ENCODE measurements at places on chromosomes 5 and 9.

DNA sequence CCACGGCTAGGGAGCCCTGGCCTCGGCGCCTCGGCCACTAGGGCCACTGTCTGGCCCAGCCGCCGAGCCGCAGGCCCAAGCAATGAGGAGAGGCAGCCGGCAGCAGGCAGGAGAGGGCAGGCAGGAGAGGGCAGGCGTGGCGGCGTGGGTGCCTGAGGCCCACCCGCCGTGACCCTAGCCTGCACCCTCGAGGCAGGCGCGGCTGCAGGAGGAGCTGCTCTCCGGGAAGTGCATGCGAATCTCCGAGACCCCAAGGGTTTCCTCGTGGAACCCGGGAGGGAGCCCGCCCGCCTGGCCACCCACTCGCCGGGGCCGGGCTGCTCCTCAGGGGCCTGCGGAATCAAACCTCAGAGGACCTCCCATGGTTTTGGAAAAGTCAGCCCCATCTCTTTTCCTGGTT is 9.3 kb downstream of the GRIN1 start:
- DNase-seq, result no peak

GRCh38 chr5:9818340-9818845 is 188.2 kb upstream of the TAS2R1 start:
- no peak for DNase-seq

DNA sequence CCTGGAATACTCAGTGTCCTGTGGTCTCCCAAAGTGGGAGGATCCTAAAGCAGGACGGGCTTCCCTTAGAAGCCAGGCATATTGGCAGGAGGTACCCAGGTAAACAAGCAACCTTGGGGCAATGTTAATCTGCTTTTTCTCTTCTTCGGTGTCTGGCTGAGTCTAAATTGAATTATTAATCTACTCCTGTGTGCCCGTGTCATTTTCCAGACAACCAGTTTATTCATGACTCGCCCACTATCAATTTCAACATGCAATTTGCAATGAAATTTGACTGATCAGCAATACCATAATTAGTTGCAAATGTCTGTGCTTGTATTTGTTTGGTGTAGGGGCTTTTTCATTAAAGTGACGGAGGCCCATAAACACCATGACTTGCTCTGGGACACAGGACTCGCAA is 32.9 kb upstream of the JADE2 start:
- DNase-seq, result no peak

DNA sequence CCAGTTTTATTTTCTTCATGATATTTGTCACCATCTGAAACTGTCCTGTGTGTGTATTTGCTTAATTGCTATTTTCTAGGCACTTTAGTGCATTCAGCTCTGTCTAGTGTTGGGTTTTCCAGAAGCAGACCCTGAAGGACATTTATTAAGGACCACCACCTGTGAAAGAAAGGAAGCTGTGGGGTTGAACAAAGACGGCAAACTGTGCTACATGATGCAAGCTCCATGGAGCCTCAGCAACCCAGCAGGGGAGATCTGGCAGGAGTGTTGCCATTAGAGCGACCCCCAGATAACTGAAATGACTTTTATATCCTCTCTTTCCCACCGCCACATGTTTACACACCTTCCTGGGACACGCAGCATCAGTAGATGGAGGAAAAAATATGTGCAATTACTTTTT is 125.5 kb downstream of the GABRB2 start:
- no peak for DNase-seq

GRCh38 chr5:72608297-72608696 is 101.1 kb upstream of the ZNF366 start:
- DNase-seq, result no peak

DNA sequence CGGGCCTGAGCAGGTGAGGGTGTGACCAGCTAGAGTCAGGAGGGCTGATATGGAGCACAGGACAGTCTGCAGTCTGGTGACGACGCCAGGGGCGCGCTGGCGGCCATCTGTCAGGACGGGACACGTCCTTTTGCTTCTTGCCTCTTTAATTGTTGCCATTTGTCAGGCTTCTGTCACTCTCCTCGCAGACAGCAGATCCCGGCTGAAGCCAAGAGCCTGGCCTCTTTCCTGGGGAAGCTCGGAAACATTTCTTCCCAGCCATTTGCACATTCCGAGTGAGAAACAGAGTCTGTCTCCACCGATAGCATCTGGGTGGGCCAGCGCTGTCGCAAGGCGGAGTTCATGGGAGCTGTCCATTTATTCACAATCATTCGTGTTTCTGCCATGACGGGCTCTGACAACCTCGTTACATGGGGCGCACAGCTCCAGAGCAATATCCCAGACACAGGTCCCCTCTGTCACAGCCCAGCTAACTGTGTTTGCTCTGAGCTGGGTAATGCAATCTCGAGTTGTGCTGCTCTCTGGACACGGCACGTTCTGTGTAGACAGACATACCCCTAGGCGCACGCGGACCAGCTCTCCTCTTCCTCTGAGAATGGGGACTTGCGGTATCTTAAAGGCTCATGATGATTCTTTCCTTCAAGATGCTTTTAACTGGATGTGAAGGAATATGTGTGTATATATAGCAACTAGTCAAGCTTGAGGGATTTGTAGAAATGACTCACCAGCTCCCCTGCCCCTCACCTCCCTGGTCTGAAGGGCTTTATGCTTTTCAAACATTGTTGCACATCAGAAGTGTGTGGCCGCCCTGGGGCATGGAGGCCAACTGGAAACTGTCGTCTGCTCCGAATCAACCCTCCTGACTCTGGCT is 105.3 kb upstream of the FCN2 start:
- DNase-seq, result no peak

DNA sequence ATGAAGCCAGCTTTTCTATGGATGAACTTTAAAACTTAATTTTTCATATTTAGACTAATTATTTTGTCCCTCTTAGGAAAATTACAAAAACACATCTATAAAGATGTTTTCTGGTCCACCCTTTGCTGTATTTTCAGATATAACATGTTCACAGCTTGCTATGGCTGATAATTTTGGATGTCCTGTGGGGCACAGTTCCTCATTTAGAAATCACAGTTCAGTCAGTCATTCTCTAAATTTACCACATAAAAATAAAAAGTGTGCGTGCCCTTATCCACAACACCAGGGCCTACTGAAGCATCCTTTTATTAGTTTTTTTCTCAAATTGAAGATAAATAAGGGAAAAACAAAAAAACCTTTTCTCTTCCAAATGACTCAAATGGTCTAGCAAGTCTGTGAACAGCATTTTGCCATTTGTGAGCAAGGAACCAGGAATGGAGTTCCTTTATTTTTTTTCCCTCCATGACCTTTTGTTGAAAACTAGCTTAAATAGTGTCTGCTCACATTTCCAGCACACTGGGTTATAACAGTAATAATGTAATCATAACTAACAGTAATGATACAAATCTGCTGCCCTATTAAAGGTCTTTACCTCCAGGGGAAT is 87.1 kb downstream of the CEMIP2 start:
- DNase-seq, result no peak

- DNase-seq, result peak; percentile 56
These were observed 97.7 kb upstream of the IER5L start for GRCh38 chr9:129275626-129276247.

DNA sequence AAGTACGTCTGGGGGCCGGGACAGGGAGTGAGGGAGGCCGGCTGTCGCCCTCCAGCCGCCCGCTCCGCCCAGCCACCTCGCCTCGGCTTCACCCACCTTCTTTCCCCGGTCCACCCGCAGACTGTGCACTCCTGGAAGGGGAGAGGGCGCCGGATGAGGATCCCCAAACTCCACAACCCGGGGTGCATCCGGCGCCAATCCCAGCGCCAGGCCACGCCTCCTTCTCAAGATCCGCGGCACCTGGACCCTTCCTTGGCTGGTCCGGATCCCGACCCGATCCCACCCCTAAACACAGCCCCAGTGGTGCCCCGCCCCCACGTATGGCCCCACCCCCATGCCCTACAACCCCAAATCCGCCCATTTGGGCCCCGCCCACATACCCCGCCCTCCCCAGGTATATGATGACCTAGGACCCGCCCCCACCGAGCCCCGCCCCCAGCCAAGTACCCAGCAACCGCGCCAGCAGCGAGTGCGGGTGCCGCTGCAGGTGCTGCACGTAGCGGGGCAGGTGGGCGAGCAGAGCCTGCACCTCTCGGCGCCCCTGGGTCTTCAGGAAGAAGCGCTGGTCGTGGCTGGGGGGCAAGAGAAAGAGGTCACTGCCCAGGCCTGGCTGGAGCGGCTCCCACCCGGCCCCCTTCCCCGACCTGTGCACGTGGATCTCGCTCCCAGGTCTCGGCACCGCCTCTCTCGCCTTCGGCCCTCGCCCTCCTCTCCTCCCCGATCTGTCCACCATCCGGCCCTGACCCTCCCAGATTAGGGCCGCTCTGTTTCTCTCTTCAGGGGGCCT is 3.2 kb downstream of the PIP5KL1 start:
- DNase-seq, result peak; percentile 54

DNA sequence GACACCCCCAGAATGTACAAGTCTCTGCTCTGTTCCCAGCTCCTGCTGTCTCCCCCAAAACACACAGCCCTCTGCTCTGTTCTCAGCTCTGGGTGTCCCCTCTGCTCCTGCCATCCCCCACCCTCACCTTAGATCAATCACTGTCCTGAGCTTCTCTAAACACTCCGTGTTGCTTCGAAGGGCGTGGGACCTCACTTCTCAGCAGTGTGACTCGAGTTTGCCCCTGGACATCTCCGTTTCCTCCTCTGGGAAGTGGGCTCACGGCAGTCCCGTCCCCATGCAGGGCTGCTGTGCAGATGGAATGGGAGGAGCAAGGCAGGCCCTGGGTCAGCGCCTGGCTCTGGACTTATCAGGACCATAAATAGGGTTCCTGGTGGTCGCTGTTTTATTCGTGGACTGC is 98.0 kb upstream of the RAPGEF1 start:
- no peak for DNase-seq

- no peak for DNase-seq
These were observed 94.4 kb downstream of the GAPVD1 start for GRCh38 chr9:125356032-125356431.

- no peak for DNase-seq
These were observed 109.1 kb upstream of the PTGER4 start for GRCh38 chr5:40570408-40571129.

DNA sequence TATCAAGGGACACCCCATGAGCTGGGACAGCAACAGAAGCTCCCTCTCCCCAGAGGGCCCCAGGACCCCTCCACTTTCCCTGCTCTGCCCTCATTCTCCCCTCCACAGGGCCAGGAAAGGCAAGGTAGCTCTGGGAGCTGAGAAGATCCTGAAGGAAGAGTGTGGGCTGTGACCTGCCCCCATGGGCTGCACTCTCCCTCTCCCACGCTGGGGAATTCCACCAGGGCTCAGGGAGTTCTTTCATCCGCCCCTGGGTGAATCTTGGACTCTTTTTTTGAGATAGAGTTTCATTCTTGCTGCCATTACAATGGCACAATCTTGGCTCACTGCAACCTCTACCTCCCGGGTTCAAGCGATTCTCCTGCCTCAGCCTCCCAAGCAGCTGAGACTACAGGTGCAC is 73.8 kb downstream of the C9orf50 start:
- DNase-seq, result no peak

GRCh38 chr5:131810510-131811249 is 13.9 kb upstream of the FNIP1 start:
- no peak for DNase-seq

DNA sequence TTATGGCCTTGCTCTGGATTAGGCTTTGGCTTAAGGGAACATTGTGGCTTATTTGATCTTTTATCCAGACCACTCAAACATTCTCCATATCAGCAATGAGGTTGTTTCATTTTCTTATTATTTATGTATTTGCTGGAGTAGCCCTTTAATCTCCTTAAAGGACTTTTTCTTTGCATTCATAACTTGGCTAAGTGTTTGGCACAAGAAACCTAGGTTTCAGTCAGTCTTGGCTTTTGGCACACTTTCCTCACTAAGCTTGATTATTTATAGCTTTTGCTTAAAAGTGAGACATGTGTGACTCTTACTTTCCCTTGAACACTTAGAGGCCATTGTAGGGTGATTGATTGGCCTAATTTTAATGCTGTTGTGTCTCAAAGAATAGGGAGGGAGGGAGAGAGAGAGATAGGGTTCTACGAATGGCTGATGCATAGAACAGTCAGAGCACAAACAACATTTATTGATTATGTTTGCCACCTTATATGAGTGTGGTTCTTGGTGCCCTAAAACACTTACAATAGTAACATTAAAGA is 2265.3 kb upstream of the C9orf72 start:
- DNase-seq, result no peak

GRCh38 chr9:104999136-104999535 is 71.2 kb upstream of the ABCA1 start:
- no peak for DNase-seq

GRCh38 chr5:154053468-154053867 is 14.7 kb downstream of the MFAP3 start:
- DNase-seq, result no peak

DNA sequence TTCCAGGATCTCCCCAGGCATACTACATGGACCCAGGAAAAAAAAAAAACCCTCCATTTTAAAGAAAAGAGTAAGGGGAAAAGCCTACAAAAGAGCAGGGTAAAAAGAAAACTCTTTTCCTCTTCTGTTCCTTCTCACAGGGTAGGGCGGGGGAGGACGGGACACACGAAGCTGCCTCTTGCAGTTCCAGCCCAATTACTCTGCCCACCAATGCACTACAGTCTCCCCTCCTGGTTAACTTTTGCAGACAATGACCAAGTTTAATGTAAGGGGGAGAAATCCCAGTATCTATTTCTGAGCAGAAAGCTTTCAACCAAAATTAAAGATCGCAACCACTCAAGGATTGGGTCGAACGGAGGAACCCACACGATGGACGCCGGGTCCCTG is 1.3 kb downstream of the BRD3 start:
- no peak for DNase-seq

GRCh38 chr9:3332802-3333201 is 193.0 kb downstream of the RFX3 start:
- no peak for DNase-seq

DNA sequence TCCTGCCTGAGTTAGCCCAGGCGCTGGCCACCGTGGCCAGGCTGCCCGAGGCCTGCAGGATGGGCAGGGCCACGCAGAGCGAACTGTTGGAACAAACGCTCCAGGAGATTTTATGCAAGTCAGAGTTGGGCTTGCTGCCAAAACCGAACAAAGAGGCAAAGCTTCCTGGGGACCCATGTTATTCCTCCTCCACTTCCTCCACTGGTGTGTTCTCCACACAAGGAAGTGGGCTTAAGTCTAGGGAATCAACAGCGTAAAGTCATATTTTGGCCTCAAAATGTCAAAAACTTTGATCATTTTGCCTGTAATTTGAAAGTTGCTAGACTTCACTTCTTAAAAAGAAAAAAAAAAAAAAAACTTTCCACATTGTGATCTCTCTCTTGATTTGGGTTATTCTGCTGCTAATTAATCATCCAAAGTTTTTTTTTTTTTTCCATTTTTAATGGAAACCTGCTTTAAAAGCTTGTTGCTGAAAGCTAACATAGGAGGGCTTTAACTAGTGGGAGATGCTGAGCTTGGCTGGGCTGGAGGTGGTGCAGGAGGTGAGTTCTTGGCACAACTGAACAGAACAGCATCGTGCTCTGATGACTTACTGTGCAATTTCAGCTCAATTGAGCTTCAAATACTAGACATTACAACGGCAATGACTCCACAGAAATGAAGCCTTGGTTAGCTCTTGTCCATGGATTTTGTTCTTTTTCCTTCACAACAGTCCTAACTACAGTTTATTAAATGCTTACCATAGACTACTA is 73.0 kb downstream of the PTPDC1 start:
- no peak for DNase-seq

Data from NT2/D1 (cell line).